ENCODE measurements at places on chromosomes 4 and X. TPM values are rescaled to one million over a fixed set of nuclear protein-coding genes. Genes with fewer than 3 reads are reported as not detected.

GLOD5 gene
- total RNA-seq, result not detected

S100P gene
- total RNA-seq, result 55.6 TPM

CHM gene
- 8.8 TPM for total RNA-seq

SSX2 gene
- not detected for total RNA-seq

CXXC4 gene
- not detected for total RNA-seq

DGKQ gene
- 4.0 TPM for total RNA-seq

CSN3 gene
- not detected for total RNA-seq

STAG2 gene
- total RNA-seq, result 37.3 TPM

TMEM31 gene
- 0.40 TPM for total RNA-seq

FGF5 gene
- total RNA-seq, result 0.32 TPM

ABLIM2 gene
- 3.4 TPM for total RNA-seq

AR gene
- total RNA-seq, result 2.9 TPM

VEGFD gene
- total RNA-seq, result 0.31 TPM

RWDD4 gene
- total RNA-seq, result 17.9 TPM

SPARCL1 gene
- not detected for total RNA-seq

SPANXN3 gene
- not detected for total RNA-seq

TSR2 gene
- total RNA-seq, result 54.2 TPM

RAB33A gene
- total RNA-seq, result 0.26 TPM

SOX3 gene
- total RNA-seq, result not detected

NUDT11 gene
- total RNA-seq, result 2.8 TPM
